ENCODE measurements at places on chromosomes 4 and X.

DNA sequence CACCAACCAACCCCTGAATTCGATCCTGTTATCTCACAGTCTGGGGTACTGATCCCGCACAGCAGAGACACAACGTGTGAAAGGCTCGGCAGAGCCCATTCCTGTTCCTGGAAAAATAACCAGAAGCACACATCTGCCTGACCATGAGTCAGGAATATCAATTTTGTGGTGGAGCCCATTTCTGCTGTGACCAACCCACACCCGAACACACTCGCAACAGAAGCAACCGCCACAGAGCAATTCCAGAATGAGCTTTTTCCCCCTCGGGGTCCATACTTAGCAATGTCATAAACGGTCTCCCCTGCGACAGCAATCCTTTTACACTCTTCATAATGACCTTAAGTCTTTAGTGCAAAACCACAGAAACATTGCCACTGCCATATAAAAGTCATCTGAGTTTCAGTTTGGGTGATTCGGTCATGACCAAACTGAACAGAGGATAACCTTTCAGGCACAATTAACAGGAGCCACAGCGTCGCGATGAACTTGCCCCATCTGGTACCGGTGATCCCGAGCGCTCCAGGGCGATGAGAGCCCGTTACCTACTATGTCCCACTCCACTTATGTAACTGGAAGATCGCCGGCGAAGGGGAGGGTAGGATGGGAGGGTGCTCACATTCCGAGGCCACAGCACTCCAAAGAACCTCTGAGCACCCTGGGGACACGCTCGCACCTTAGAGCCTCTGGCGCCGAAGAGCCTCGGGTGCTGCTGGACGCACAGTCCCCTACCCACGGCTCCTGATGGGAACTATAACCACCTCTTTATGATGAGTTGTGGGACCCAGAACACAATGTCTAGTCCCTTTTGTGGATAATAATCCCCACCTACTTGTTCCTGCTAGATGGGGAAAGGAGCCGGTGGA, 1.1 kb downstream of the MECP2 start:
- DNase-seq: no peak

DNA sequence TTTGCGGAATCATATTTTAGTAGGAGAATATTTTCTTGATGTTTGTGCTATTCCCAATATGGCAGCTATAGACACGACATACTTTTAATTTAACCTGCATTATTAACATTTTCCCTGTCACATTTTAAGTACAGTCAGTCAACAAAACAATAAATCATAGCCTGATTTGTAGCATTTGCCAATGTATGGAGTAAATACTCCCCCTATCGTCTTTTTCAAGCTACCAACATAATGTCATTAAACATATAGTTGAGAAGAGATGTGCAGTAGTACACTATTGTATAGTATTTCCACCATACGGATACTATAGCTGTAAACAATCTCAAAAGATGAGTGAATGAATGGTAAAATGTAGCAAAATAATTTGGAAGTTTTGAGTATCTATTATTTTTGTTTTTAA, 303.7 kb upstream of the MAGEB2 start:
- no peak for DNase-seq

DNA sequence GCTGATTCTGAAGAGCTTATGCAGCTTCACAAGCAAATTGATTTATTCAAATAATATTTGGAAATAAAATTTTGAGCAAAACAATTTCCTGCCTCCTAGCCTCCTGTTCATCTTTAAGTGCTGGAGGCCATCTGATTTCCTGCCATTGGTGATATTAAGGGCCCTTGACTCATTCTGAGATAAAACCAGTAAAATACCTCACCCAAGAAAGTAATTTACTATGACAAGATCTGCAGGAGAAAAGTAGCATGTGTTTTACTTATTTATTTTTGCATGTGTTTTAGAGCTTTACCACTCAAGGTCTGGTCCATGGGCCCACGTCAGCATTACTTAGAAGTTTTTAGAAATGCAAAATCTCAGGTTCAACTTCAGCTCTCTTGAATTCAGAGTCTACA, 67.7 kb downstream of the DCLK2 start:
- DNase-seq: no peak

GRCh38 chrX:776529-777230, 146.1 kb downstream of the SHOX start:
- no peak for DNase-seq

DNA sequence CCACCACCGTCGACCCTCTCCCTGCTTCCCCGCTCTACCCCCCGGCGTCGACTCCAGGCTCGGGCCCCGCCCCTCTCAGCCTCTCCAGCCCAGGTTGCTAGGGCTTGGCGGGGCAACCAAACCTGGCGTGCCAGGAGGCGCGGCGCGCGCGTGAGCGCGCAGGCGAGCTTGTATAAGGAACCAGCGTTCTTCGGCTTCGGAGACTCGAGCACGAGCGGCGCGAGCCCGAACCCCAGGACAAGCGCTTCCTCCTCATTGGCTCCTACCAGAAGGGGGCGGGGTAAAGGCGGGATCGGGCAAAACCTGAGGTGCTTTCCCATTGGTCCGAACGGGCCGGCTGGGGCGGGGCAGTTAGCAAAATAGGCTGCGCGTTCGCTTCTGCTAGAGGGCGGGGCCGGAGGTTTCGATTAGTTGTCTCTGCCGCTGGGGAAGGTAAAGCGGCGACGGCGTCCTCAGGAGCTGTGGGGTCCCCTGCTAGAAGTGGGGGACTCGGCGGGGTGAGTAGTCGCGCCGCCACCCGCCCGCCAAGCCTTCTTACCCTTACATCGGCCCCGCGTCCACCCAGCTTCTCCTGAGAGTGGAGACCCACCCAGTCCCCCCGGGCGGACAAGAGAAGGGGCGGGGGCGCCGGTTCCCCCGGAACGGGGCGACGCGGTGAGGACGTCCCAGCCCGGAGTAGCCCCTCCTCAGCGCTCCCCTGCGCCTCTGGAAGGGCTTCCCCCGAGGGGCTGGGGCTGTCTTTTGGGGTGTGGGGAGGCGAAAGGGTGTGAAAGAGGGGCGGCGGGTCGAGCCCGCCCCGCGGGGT, at the start of gene CDKL5:
CDKL5 (plus strand) TSS at position 410 of the 805 bp plus-strand sequence. CDS start 81,489 bp downstream, outside the sequence.
- peak; percentile 91 for DNase-seq

DNA sequence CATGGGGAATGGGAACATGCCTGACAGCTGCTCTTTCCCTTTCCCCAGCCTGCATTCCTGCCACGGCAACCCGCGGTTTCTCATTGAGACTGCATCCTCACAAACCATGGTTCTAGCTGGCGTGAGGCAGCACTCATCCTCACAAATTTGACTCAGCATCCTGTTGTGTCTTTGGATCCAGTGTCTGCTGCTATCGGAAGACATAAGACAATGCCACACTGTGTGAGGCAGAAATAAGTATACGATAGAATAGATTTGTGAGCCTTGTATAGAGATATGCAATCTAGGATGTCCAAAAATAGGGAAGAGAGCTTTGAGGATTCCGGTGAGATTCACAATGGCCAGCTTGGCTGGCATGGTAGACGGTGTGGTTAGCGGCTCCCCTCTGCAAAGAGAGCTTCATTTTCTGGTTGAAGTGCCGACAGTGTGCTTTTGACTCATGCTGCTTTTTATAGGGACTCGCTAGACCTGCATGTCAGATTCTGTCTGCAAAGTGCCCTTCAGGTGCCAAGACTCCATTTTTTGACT, 161.3 kb upstream of the PSAPL1 start:
- no peak for DNase-seq

DNA sequence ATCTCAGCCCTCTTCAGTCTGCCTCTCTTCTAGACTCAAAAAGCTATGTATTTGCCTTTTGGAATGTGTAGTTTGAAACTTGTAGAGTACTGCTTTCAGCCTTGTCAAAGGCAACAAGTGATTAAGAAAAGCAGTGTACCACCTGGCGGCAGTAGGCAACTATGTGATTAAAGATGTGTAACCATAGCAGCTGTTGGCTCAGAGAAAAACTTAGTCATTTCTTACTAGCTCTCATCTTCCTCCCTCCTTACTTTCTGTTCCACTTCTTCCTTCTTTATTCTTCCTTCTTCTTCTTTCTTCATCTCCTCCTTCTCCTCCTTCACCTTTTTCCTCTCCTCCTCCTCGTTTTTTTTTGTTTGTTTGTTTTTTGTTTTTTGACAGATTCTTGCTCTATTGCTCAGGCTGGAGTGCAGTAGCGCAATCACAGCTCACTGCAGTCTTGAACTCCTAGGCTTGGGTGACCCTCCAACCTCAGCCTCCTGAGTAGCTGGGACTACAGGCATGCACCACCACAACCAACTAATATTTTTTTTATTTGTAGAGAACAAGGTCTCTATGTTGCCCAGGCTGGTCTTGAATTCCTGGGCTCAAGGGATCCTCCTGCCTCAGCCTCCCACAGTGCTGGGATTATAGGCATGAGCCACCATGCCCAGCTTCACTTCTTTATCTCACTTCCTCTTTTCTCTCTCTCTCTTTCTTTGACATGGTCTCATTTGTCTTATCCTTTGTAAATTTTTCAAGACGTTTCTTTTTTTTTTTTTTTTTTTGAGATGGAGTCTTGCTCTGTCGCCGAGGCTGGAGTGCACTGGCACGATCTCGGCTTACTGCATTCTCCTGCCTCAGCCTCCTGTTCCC, 32.6 kb downstream of the ABHD18 start:
- DNase-seq: no peak

DNA sequence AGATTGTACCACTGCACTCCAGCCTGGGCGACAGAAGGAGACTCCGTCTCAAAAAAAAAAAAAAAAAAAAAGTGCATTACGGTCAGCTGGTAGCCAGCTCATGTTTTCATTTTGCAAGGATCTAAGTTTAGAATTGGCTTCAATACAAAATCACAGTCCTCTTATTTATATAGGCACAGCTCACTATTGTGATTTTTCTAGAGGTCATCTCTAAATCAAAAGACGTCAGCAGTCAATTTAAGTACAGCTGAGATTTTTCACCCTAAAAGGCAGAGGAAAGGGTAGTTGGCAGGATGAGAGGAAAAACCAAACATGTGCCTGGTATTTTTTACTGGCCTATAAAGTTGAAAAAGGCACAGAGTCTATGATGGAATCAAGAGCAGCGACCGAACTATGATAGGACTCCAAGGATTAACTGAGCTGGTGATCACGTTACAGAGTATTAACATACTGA, 30.8 kb downstream of the ASB5 start:
- DNase-seq: no peak

GRCh38 chr4:23023121-23023520, 330.4 kb downstream of the GBA3 start:
- no peak for DNase-seq

GRCh38 chrX:39941332-39941920, 156.3 kb downstream of the BCOR start:
- no peak for DNase-seq

All from activated CD8-positive, alpha-beta memory T cell treated with anti-CD3 and anti-CD28 coated beads for 1 hour (primary cell).